WTC11 (cell line): ENCODE measurements at places on chromosomes 3 and 15. TPM values are rescaled to one million over a fixed set of nuclear protein-coding genes. Genes with fewer than 3 reads are reported as not detected.

DNA sequence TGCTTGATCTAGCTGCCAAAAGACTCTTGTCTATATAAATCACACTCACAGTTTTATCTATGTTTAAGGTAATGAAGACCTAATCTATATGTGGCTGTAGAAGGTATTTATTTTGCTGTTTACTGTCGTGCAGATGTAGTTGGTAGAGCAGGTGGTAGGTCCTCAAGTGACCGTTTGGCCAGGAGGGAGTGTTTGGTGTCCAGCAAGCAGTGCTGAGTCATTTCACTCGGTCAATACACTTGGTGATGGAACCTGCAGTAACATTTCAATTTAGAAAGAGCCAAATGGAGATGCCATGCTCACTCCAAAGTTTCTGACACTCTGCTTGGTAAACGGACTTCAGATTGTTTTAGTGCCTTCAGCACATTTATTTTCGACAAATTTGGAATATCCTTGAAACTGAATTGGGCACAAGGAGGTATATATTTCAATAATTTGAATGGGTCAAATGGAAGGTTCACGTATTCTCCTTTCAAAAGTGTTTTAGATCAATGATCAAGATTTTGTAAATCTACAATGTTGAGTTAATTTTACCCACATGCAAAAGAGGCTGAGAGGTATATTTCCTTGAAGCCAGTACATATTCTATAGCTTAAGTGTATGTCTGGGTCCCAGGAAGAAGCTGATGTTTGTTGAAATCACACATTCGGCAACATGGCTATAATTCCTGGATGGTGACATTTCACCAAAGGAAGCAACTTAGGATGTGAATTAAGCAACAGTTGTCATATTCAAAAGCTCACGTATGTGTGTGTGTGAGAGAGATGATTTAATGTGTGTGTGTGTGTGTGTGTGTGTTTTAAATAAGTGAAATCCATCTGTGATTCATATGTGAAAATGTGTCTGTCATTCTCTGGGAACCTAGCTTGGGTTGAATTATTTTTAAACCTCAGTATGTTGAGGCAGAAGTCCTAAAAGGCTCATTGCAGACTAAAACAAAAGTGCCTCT is 7.7 kb upstream of the CX3CR1 start:
- H3K36me3 ChIP-seq: no peaks in the 10 kb centered on the region
- no peak overlapping the region for H3K4me3 ChIP-seq

Gene IQGAP1
- 83.0 to 106 TPM (median 86.8 TPM) in 3 replicates for total RNA-seq

GRCh38 chr15:57609805-57610529 is 18.3 kb downstream of the MYZAP start:
- no peak overlapping the region for H3K27ac ChIP-seq
- H3K36me3 ChIP-seq: no peaks in the 10 kb centered on the region
- no peak overlapping the region for H3K4me3 ChIP-seq
- no peak for DNase-seq
- no peaks in the 10 kb centered on the region; the same call in 1 of the 2 replicates for H3K27me3 ChIP-seq

GRCh38 chr3:185283374-185283935 is 29.6 kb upstream of the EHHADH start:
- no peaks in the 10 kb centered on the region for H3K36me3 ChIP-seq
- peaks cover 20% of the 10 kb centered on the region for H3K27me3 ChIP-seq
- peaks cover 4% of the 10 kb centered on the region; the same call in 1 of the 2 replicates for H3K4me1 ChIP-seq
- no peak for DNase-seq
- H3K4me3 ChIP-seq: peak overlapping the region; percentile 88

- H3K27me3 ChIP-seq: 0 out of 2 replicates have a peak, but pooled peaks cover 4% of the 10 kb centered on the region
- DNase-seq: no peak
- no peak overlapping the region for H3K4me3 ChIP-seq
- H3K27ac ChIP-seq: no peak overlapping the region
- peaks cover 15% of the 10 kb centered on the region for H3K4me1 ChIP-seq
These were observed 75.8 kb downstream of the CTNNB1 start for GRCh38 chr3:41274944-41275668.

GRCh38 chr3:29924783-29925561 is 644.1 kb downstream of the RBMS3 start:
- no peak overlapping the region for H3K4me3 ChIP-seq
- no peak for DNase-seq
- peak overlapping the region; percentile 61; the same call in 1 of the 2 replicates for H3K27ac ChIP-seq
- no peaks in the 10 kb centered on the region for H3K27me3 ChIP-seq
- H3K4me1 ChIP-seq: peaks cover 10% of the 10 kb centered on the region

- no peaks in the 10 kb centered on the region for H3K27me3 ChIP-seq
- peaks cover 10% of the 10 kb centered on the region for H3K36me3 ChIP-seq
- no peak for DNase-seq
- no peaks in the 10 kb centered on the region for H3K4me1 ChIP-seq
- H3K27ac ChIP-seq: no peak overlapping the region
These were observed 919.7 kb upstream of the CADM2 start for GRCh38 chr3:84039099-84039498.

Gene IL5RA
- total RNA-seq: not detected in 3 replicates

Gene STAB1
- 1.9 to 2.6 TPM (median 2.1 TPM) in 3 replicates for total RNA-seq

DNA sequence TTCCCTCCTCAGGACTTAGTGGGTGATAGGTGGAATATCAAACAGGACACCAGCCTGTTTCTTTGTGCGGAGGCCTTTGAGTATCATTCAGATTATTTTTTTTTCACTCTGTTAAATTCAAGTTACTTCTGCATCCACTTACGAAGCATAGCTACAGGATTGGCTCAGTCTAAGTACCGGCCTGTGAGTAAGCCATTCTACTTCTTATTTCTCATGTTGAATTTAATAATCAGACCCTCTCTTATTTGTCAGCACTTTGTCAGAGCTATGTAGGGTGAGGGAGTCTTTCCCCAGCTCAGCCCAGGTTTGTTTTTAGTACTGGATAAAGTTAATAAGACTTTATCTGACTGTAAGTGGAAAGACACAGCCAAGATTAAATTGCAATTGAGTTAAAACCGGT is 54.7 kb downstream of the ITPR1 start:
- H3K36me3 ChIP-seq: no peaks in the 10 kb centered on the region
- H3K4me3 ChIP-seq: no peak overlapping the region
- no peak for DNase-seq
- no peak overlapping the region for H3K27ac ChIP-seq

GRCh38 chr15:86935841-86936240 is 856.2 kb downstream of the AGBL1 start:
- no peak overlapping the region for H3K4me3 ChIP-seq
- H3K4me1 ChIP-seq: peaks cover 9% of the 10 kb centered on the region
- peaks cover under 1% of the 10 kb centered on the region; the same call in 1 of the 2 replicates for H3K36me3 ChIP-seq
- DNase-seq: peak; percentile 53

- H3K27ac ChIP-seq: no peak overlapping the region
- peaks cover 13% of the 10 kb centered on the region for H3K4me1 ChIP-seq
- H3K4me3 ChIP-seq: no peak overlapping the region
These were observed 59.1 kb upstream of the FRMD4B start for GRCh38 chr3:69445024-69445423.

DNA sequence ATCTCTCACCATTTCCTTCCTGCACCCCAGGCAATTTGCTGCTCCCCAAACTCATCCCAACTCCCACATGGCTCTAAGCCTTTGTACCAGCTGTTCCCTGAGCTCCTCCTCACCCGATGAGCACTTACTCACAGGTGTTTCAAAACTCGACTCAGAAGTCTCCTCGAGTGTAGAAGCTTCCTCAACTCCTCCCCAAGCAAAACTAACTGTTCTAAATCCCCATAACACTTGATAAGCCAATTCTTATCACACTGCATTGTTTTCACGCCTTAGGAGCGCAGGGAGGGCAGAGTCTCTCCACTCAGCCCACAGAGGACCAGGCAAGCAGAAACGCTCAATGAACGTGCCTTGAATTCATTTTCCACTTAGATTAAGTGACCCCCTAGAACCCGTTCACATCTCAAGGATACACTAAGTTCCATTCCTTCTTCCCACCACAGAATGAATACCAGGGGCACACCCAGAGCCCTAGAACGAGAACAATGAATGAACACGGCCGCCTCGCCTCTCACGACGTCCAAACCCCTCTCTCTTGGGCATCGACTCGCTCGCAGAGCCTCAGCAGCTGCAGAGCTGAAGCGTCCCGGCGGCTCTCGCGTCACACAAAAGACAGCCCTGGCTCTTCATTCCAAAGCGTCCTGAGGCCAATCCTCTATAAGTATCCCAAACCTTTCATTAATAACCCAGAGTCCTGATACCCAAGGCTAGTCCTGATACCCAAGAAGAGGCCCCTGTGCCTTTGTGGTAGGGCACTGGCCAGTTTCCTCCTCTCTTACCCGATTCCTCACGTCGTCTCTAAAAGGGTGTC is 1.1 kb downstream of the RAF1 start:
- H3K27ac ChIP-seq: peak overlapping the region; percentile 83
- DNase-seq: peak; percentile 26
- no peaks in the 10 kb centered on the region for H3K36me3 ChIP-seq

Gene CADM2
- total RNA-seq: 18.8 to 24.1 TPM (median 21.3 TPM) in 3 replicates
